ENCODE measurements at places on chromosomes 4 and X.

GRCh38 chrX:7946960-7947359 lies 19.7 kb upstream of the PNPLA4 start:
- DNase-seq, result no peak

- no peak for DNase-seq
Observed at GRCh38 chr4:340011-340410, 2.4 kb downstream of the ZNF141 start.

DNA sequence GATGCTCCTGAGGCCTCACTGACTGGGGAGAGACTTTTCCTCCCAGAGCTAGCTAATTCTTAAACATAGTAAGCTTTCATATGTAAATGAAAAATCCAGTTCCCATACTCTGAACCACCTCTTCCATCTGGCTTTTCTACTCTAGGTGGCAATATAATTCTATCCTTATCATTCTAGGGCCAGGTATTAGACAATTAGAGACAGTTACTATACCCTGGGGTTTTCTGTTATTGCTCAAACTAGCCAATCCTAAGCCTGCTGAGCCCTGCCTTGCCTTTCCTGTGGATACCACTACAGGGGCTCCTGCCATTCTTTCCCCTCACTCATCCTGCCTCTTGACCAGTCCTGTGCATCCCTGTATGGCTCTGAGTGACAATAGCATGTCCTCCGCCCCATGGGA lies 552.0 kb downstream of the STIM2 start:
- DNase-seq, result no peak

GRCh38 chr4:140666889-140667614 lies 89.1 kb downstream of the TBC1D9 start:
- DNase-seq, result no peak

DNA sequence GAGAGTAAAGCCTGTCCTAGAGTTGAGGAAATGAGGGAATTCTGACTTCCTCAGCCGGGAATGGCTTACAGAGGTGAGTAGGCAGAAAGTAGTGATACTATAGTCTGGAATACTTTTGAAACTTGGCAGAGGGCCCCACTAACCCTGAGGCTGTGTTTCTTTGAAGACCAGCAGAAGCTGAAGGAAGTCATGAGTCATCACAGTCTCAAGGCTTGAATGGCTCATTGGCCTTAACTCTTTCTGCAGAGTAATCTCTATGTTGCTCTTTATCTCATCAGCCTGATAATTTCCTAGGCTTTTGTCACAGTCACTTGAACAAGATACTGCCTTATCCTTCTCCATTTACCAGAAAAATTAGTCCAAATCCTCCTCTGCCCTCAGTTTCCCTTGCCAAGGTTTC lies 80.8 kb downstream of the ANKRD50 start:
- DNase-seq, result no peak

GRCh38 chr4:44326741-44327140 lies 121.9 kb downstream of the KCTD8 start:
- no peak for DNase-seq

- DNase-seq, result no peak
Observed at GRCh38 chrX:22800360-22800759, 199.4 kb upstream of the DDX53 start.

DNA sequence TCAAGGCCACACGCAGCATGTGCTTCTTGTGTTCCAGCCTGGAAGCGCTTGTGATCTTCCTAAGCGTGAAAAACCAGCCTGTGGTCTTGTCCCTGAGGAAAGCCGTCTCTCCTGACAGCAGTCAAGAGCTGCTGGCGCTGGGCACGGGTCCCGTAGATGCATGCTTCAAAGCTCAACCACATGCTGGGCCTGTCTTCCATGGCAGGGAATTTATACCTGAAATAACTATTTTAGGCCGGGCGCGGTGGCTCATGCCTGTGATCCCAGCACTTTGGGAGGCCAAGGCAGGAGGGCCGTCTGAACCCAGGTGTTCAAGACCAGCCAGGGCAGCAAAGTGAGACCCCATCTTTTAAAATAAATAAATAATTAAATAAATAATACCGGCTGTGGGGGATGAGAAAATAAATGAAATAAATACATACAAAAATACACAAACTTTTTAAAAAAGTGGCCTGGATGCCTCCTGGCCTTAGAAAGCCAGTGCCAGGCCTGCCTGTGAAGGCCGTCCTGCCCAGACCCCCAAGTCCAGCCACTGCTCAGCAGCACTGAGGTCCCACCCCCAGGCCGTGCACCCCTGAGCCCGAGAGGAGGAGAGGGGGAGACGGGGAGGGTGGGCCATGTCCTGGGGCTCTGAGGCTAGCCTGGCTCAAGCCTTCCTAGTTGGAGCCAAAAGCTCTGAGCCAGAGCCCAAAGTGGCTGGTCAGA lies 10.4 kb downstream of the LRPAP1 start:
- DNase-seq, result no peak

DNA sequence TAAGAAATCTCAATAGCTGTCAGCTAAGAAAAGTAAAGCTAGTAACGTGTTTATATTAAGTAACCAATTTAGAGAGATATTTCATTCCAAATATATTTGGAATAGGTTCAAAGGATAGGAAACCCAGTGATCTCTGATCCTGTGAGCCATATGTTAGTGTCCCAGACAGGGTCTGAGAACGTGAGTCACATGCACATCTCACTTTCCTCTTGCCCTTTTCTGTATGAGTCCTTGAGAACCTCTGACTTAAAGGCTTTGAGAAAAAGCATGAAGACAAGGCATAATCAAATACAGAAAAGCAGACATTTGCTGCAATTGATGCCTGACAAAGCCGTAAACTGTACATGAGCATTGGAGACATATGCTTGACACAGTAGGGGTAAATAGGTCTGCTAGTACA lies 655.1 kb upstream of the ADGRL3 start:
- DNase-seq, result no peak

DNA sequence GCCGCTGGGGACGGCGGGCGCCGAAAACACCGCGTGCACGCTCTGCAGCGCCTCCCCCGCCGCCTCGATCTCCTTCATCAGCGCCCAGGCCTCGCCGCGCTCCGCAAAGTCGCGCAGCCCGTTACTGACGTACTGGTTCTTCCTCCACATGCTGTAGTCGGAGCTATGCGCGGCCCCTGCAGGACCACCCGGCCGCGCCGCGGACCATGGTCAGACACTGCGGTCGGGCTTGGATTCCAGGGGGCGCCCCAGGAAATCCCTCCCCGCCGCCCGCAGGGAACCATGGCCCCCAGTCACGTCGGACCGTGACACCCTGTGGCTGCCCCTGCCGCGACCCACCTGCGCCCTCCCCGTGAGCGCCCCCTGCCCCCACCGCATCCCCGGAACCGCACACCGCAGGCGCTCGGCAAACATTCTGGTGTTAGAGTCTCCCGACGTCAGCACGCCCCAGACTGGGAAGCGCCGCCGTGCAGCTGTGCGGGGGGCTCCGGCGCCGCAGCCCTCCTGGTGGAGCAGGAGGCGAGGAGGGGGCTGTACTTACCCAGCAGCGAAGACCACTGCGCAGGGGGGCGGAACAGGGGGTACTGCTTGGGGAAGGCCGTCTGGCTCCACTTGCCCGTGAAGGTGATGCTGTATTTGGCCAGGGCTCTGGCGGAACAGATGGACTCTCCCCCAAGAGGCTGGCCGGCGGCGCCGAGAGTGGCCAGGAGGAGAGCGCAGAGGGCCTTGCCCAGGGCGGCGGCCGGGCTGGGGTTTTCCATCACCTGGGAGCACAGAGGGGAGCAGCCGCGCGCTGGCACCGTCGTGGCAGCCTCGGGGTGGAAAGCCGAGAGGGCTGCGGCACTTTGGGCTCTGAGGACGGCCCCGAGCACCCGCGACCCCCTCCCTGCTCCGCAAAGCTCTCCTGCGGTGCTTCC lies 814 bp downstream of the SPON2 start:
- DNase-seq, result no peak

GRCh38 chrX:40931921-40932320 lies 153.3 kb upstream of the USP9X start:
- no peak for DNase-seq

DNA sequence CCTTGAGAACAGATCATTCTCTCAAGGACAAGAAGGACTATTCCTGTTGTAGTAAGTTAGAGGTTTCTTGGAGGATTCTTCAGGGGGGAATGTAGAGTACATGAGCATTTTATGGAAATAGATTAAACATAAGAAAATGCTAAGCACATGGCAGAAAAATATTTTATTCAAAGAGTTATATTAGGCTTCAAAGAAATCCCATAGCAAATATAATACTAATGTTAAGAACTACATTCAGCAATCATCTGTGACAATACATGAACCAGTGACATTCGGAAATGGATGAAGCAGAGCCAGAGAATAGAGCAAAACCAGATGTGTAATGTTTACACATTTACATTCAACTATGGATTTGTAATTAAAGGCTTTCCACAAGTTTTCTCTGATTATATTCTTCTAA lies 288.6 kb downstream of the NAF1 start:
- no peak for DNase-seq

- no peak for DNase-seq
Observed at GRCh38 chrX:129785160-129785947, 5.6 kb downstream of the SASH3 start.

DNA sequence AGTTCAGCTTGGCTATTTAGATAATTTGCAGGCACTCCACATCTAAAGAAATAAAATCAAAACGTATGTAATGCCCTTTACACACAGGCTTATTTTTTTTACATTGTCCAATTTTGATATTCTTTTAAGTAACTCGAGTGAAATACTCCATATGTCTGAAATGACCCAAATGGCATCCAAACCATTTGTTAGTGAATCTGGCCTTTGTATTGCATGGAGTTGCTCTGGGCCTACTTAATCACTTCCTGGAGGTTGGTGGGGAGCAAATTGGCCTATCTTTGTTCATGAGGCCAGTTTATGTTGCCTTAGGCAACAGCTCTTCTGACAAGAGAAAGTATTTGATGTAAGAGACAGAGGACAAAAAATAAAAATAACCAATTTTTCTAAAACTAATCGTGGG lies 47.6 kb upstream of the TMEM131L start:
- no peak for DNase-seq

DNA sequence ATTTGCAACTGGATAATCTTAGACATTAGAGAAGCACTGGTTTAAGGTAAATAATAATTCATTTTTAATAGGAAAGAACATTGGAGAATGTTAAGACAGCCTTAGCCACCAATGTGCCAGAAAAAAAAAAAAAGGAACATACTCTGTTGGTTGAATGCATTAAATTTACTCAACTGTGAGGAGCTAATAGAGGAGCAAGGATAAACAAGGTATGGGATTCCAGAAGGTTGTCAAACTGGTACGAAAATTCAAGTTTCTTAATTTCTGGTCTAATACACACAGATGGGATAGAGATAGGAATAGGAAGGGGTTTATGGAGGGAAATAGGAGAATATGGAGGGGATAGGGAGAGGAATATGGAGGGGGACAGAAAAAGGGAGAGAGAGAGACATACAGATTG lies 1096.6 kb downstream of the ARAP2 start:
- DNase-seq, result no peak

GRCh38 chrX:150525061-150525919 lies 43.1 kb upstream of the MTM1 start:
- no peak for DNase-seq

GRCh38 chr4:14771094-14771493 lies 231.2 kb upstream of the CPEB2 start:
- DNase-seq, result no peak

- DNase-seq, result no peak
Observed at GRCh38 chr4:100823066-100823992, 305.5 kb upstream of the EMCN start.

DNA sequence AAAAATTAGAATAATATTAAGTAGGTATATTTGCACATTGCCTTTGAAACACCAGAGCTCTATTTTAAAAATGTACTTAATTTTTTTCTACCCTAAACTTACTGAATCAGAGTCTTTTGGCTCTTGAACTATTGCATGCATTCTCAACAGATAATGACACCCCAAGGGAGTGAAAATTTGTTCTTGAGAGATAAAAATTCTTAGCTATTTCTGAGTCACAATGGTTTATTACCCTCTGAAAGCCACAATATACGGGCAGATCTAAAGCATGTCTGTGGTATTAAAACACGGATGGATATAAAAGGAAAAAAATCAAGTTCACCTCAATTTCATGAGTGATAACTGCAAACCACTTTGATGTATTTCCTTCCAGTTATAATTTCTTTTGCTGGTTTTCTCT lies 636.3 kb upstream of the FTHL17 start:
- DNase-seq, result no peak

DNA sequence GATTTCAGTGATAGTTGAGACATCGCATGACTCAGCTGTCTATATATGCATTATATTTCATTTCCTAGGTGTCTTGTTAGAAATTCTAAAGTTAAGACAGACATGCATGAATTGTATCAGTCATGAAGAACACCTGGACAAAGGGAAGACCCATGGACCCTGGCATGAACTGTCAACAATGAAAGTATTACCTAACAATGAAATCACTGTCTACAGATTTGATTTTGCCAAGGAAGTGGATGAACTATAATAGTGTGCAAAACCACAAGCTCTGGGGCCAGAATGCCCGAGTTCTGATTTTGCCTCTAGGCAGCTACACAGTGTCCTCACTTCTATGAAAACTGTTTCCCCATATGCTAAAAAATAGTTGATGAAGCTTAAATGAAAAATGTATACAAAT lies 386.1 kb downstream of the NLGN4X start:
- no peak for DNase-seq

GRCh38 chrX:115029869-115030570 lies 12.6 kb upstream of the IL13RA2 start:
- no peak for DNase-seq

- no peak for DNase-seq
Observed at GRCh38 chrX:49868739-49869138, 10.5 kb upstream of the USP27X start.

DNA sequence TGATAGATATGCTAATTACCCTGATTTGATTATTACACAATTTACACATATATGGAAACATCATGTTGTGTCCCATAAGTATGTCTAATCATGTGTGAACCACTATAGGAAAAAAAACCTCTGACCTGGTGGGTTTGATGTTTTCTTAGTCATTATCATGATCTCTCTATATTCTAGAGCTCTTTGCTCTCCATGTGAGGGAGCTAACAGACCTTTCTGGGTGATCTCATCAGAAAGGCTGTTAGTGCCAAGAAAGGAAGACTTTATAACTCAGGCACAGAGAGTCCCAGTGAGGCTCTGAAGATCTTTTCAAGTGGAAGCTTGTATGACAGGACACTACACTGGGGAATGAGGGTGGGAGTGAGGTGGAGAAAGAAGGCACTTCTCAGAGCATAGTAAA lies 527.7 kb upstream of the MAGEB2 start:
- DNase-seq, result no peak

DNA sequence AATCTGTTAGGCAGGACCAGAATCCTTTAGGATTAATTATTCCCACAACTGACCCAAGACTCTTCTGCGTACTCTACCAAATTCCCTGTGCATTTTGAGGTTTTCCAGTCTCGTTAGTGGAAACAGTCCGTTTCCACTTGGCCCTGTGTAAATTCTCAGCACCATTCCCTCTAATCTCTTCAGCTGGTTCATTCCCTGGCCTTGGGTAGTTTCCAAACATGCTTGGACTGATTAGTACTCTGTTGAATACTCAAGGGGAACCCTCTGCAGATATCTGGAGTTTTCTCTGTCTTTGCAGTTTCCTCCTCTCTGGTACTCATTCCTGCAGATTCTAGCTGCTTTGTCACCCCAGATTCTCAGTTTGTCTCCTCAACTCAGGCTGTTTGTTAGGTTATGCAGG lies 80.4 kb downstream of the ZFX start:
- no peak for DNase-seq
